ENCODE measurements at places on chromosomes 12 and 14.
A peak's percentile ranks its signal among the peaks of the same experiment; 100 is the strongest.

GRCh38 chr12:29726741-29727348 is 56.9 kb downstream of the TMTC1 start:
- peak overlapping the region; percentile 83 for H3K27ac ChIP-seq
- no peaks in the 10 kb centered on the region for H3K27me3 ChIP-seq
- no peak for DNase-seq
- H3K36me3 ChIP-seq = no peaks in the 10 kb centered on the region
- H3K4me1 ChIP-seq = peaks cover 10% of the 10 kb centered on the region
- H3K4me3 ChIP-seq = no peak overlapping the region

GRCh38 chr14:106844608-106845285 is 1318.4 kb downstream of the TMEM121 start:
- peak overlapping the region; percentile 70 for H3K27ac ChIP-seq
- H3K36me3 ChIP-seq = no peaks in the 10 kb centered on the region
- no peaks in the 10 kb centered on the region for H3K4me1 ChIP-seq
- DNase-seq = peak; percentile 68
- peak overlapping the region; percentile 39 for H3K4me3 ChIP-seq

GRCh38 chr12:53184828-53185227 is 4.1 kb upstream of the CSAD start:
- H3K36me3 ChIP-seq = peaks cover 39% of the 10 kb centered on the region
- DNase-seq = no peak
- H3K27ac ChIP-seq = no peak overlapping the region
- H3K4me3 ChIP-seq = no peak overlapping the region
- H3K4me1 ChIP-seq = peaks cover 37% of the 10 kb centered on the region

GRCh38 chr12:638953-639557 is 24.2 kb downstream of the NINJ2 start:
- DNase-seq = no peak
- H3K4me3 ChIP-seq = no peak overlapping the region
- H3K27me3 ChIP-seq = no peaks in the 10 kb centered on the region
- H3K4me1 ChIP-seq = peaks cover 28% of the 10 kb centered on the region
- H3K36me3 ChIP-seq = no peaks in the 10 kb centered on the region

- peak; percentile 31 for DNase-seq
- no peaks in the 10 kb centered on the region for H3K36me3 ChIP-seq
- no peak overlapping the region for H3K4me3 ChIP-seq
Measured at GRCh38 chr14:104086661-104087461, 1.4 kb downstream of the ASPG start.

Data from heart right ventricle (tissue), 16 donors.